Vein endothelial cell (primary cell): ENCODE measurements at places on chromosomes 3 and 15. TPM values are rescaled to one million over a fixed set of nuclear protein-coding genes. Genes with fewer than 3 reads are reported as not detected.

DYNLT2B gene
- total RNA-seq, result 7.8 and 9.0 TPM in 2 replicates

ASB14 gene
- total RNA-seq, result not detected in 2 replicates

HESX1 gene
- 0.33 and 0.67 TPM in 2 replicates for total RNA-seq

ST8SIA2 gene
- total RNA-seq, result not detected in 2 replicates

TXNRD3 gene
- 6.7 and 8.2 TPM in 2 replicates for total RNA-seq

EIF4E3 gene
- 2.0 and 2.7 TPM in 2 replicates for total RNA-seq

CLDN1 gene
- 0.48 and 1.3 TPM in 2 replicates for total RNA-seq

FAM81A gene
- total RNA-seq, result 0.19 TPM in 1 of 2 replicates, not detected in the other

CPNE9 gene
- total RNA-seq, result not detected in 2 replicates

ZSCAN2 gene
- total RNA-seq, result 13.4 and 14.5 TPM in 2 replicates

HYKK gene
- 1.8 and 3.6 TPM in 2 replicates for total RNA-seq

SPESP1 gene
- 2.3 and 5.9 TPM in 2 replicates for total RNA-seq

CTDSPL2 gene
- total RNA-seq, result 94.4 and 97.3 TPM in 2 replicates

KCNMB3 gene
- 2.3 and 4.2 TPM in 2 replicates for total RNA-seq

MRPL46 gene
- total RNA-seq, result 14.7 and 15.6 TPM in 2 replicates

PCCB gene
- 47.4 and 49.0 TPM in 2 replicates for total RNA-seq

KCNAB1 gene
- 0.19 and 0.33 TPM in 2 replicates for total RNA-seq

PRKCD gene
- total RNA-seq, result 2.8 and 2.9 TPM in 2 replicates

SERPINI2 gene
- not detected in 2 replicates for total RNA-seq

SCAANT1 gene
- total RNA-seq, result not detected in 2 replicates

LIPC gene
- total RNA-seq, result 0.33 TPM in 1 of 2 replicates, not detected in the other

THRB gene
- total RNA-seq, result 0.19 and 0.33 TPM in 2 replicates

OR5H2 gene
- not detected in 2 replicates for total RNA-seq

MGLL gene
- 67.6 and 80.3 TPM in 2 replicates for total RNA-seq

NOX5 gene
- 0.33 TPM in 1 of 2 replicates, not detected in the other for total RNA-seq

UCN2 gene
- total RNA-seq, result not detected in 2 replicates

RBP2 gene
- total RNA-seq, result not detected in 2 replicates

PRR20G gene
- total RNA-seq, result not detected in 2 replicates

CSK gene
- total RNA-seq, result 51.4 and 60.1 TPM in 2 replicates

SRGAP3 gene
- total RNA-seq, result 0.29 and 0.98 TPM in 2 replicates

NDUFB5 gene
- 79.1 and 90.8 TPM in 2 replicates for total RNA-seq

PP2D1 gene
- total RNA-seq, result not detected in 2 replicates
